KG1 (cell line): ENCODE measurements at places on chromosomes 5 and 9.

GRCh38 chr9:134947265-134947955 is 29.7 kb upstream of the FCN1 start:
- DNase-seq = no peak

DNA sequence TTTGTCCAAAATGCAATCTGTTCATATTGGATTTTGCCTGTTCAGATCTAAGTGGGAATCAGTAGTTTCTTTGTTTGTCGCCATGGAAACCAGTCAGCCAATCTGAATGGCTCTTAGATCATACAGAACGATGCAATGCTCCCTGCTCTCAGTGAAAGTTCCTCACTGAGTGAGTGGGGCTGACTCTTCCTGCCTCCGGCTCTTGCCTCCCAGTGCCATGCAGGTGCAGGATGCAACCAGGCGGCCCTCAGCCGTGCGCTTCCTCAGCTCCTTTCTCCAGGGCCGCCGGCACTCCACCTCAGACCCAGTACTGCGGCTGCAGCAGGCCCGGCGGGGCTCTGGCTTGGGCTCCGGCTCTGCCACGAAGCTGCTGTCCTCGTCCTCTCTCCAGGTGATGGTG is at the start of gene PTPDC1:
TSS of gene PTPDC1 (plus strand) at position 151 of the 400 bp plus-strand sequence. CDS start at position 218, 67 bp downstream.
- DNase-seq = no peak

DNA sequence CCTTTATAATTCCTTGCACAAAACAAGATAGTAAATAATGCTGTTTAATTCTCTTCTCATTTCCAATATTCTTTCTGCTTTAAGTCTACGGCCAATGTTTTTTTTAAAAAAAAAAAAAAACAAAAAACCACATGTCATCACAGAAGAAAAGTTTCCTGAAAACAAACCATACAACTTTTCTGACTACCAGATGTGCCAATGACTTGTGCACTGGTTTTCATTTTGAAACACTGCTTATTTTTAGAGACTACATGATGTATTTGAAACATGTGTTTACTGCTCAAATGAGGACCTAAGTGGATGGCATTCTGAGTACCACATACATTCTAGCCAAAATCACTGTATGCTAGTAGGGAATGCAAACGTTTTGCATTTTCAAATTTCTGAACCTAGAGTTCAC is 167.9 kb downstream of the GLIS3 start:
- no peak for DNase-seq

DNA sequence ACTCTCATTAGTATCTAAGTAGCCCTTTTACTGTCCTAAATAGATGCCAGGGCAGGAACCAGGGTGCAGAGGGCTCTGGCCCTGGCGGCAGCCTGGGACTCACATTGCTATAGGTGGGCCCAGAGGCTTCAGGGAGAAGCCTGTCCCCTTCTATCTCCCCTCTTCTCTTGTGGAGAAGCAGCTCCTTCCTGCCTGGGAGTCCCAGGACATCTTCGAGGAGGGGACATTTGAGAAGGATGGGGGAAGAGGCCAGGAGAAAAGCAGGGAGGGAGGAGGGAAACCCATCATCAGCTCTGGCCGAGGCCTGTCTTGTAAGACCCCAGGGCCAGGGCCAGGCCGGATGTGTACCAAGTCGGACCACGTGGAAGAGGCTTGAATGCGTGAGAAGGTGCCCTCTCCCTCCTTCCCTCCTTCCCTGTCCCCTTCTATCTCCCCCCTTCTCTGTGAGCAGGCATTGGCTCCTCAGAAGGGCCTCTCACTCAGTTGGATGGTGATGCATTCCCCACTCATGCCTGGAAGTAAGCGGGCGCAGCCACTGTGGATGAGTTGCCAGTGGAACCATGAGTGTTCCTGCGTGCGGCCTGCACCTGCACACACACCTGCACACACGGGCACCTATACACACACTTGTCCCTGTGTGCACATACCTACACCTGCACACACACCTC is 20.7 kb upstream of the LPCAT1 start:
- no peak for DNase-seq

DNA sequence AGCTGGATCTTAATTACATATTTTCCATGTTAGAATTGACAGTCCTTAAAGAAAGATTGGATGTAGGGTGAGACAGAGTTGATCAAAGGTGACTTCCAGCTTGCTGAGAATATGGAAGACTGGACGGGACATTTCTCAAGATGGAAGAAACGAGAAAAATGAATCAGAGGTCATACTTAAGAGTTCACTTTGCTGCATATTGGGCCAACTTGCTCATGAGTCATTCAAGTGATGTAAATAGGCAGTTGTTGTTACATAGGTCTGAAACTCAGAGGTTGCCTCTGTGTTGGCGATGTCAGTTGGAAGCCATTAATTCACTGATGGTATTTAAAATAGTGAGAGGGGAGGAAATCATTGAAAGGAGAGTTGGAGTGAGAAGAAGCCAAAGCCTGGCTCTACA is 132.8 kb downstream of the CD180 start:
- no peak for DNase-seq

GRCh38 chr5:400282-401145 is 42.5 kb upstream of the EXOC3 start:
- no peak for DNase-seq

GRCh38 chr9:86675805-86676204 is 271.5 kb downstream of the GAS1 start:
- DNase-seq = no peak

DNA sequence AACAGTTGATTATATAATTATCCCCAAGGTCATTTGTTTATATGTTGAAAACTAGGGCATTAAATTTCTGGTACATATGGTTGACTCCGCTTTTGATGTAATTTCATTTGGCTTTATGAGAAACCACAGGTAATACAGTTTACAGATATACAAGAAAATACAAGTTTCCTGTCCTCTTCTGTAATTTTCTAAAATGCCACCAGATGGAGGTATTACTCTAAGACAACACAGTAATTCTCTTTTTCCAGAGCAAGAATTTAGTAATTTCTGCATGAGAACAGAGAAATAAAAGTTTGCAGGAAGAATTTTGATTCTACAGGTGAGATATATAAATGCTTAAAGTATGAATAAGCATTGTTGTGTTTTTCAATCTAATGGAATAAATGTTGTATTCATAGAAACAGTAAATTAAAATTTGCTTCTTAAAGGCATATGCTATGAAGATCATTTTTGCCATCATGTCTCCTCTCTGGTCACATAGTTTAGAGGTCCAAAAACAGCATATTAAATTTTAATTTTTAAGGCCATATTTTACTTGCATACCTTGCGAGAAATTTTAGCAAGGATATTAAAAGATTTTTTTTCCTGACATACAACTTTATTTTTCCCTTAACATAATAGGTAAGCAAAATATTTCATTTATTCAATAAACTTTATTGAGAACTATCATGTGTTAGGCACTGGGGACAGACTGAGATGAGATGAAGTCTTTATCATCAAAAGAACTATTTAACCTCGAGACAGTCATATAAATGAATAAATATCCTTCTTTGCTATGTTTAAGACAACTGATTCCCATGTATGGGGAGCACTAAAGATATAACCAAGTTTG is 22.7 kb downstream of the CHD1 start:
- peak; percentile 2 for DNase-seq

DNA sequence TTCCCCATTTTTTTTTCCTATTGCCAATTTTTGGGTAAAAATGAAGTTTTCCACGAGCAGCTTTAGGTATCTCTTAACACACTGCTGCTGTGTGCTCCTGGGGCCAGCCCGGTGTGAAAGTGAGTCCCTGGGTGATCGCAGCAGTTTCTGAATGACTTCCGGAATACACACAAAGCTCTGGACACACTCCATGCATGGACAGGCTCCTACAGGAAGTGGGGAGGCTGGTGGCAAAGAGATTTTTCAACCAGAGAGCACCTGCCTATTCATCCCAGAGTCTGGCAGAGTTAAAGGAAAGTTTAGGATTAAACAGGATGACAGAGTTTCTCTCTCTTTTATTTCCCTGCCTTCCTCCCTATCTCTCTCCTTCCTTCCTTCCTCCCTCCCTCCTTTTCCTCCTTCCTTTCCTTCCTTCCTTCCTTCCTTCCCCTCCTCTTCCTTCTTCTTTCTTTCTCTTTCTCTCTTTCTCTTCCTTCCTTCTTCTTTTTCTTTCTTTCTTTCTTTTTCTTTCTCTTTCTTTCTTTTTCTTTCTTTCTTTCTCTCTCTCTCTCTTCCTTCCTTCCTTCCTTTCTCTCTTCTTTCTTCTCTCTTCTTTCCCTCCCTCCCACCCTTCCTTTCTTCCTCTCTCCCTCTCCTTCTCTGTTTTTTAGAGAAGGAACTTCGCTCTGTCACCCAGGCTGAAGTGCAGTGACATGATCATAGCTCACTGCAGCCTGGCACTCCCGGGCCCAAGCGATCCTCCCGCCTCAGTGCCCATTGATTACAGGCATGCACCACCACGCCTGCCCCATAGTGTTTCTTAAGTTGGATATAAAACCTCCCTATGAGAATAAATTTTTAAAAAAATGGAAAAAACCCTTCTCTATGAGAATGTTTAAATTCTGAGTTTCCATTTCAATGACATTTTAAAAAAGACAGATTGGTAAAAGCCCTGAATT is 38.7 kb upstream of the UBTD2 start:
- no peak for DNase-seq

- DNase-seq = no peak
Observed at GRCh38 chr5:40308867-40309266, 370.8 kb upstream of the PTGER4 start.

DNA sequence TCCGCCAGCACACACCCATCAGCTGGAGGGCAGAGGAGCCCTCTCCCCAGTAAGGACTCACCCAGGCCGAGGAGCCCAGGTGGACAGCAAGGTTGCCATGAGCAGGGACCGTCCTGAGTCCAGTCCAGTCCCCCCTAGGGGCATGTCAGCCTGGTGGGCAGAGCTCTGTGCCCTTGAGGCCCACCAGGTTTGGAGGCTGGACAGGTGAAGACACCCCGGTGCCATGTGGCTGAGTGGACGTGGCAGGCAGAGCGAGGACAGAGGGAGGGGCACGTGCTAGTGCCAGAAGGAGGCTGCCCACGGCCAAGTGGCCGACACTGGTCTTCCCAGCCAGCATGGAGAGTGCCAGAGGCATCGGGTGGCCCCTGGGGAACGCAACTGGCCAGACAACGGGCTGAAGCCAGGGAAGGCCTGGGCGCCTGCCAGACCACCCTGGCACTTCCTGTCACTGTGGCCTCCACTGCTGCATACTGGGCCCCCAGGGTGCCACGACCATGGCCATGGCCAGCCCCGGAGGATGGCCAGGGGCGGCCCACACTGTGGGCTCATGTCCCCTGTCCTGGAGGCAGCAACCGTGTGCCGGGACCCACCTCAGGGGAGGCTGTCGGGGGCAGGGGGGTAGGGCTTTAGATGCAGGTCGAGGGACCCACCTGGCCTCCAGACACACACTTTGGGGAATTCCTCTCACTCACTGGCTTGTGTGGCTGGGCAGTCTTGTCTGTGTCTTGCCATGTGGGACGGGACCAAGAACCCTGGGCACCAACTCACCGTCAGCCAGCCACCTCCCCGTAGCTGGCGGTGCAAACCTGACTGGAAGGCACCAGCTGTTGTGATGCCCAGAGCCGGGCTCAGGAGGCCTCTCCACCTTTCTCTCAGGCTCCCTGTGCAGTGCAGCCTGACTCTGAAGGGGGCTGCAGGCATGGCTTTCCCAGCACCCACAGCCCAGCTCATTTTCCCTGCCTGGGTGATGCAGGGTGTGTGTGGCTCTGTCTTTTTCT is 42.3 kb upstream of the LPCAT1 start:
- DNase-seq = no peak

- no peak for DNase-seq
Observed at GRCh38 chr5:145936401-145937131, at the start of gene SH3RF2. Gene SH3RF2, plus strand, starts transcription at chr5:145936578. Its CDS starts 1,351 bp downstream, at chr5:145937929.

- DNase-seq = no peak
Observed at GRCh38 chr9:33291901-33292300, 1.6 kb downstream of the NFX1 start.

DNA sequence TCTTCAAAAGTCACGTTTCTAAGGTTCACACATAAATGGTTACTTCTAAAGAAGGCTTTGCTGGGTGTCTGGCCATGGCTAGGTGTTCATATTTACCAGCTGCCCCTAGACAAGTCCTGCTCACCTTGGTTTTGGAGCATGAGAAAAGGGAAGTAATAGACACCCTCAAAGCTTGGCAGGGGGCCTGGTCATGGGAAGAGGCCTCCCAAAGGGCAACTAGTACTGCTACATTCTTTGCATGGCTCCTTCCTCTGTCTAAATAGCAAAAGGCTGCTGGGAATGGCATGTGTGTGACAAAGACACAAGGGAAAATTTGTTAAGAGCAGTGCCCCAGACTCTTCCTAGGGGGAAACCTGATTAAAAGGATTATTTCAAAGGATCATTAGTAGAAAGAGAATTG is 93.4 kb downstream of the NRG2 start:
- no peak for DNase-seq

DNA sequence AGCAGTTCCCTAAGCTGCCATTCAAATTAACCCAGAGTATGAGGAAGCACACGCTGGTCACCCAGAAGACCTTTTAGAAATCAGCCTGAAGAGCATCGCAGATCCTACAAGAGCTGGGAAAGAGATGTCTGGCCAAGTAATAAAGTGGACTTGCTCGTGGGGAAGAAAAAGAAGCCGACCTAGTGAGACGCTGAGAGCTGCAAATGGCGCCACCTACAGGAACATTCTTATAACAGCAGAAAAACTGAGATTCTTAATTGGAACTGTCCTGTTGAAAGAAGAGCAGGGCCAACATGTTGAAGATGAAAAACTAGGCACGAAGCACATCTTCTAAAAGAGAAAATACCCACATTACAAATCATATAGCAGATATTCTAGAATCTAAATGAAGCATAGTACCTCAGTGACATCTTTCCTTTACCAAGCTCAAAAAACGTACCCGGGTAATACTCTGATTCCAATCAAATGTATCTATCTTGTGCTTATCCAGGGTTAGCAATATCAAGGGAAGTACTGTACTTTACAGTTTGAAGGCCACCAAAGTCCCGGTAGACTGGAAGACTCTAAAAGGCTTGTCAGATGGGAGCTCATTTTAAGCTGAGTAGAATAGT is 3.9 kb upstream of the GNAQ start:
- peak; percentile 68 for DNase-seq

GRCh38 chr5:55634866-55635265 is 77.3 kb downstream of the SLC38A9 start:
- no peak for DNase-seq

- DNase-seq = no peak
Observed at GRCh38 chr9:86718388-86719049, 228.8 kb downstream of the GAS1 start.

DNA sequence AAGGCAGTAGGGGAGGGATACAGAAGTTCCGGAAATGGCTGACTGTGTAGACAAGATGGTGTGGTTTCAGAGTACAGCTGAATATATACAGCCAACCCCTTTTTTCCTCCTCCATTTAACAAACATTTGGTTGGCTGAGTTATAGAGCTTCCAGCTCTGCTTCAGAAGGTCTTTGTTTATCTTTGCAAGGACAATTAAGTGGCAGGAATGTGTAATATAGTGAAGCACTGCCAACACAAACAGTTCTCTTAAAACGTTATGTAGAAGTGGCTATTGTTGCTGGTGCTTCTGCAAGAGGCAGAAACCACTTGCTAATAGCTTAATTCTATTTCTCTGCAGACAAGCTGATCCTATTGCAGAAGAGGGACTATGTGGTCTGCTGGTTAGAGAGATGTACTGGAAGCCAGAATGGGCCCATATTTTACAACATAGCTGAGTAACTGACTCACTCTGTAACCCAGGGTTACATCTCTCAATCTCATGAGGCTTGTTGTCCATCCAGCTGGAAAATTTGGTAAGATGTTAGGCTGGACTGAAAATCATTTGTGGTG is 62.7 kb upstream of the OSMR start:
- no peak for DNase-seq

GRCh38 chr9:111621895-111622480 is 9.1 kb upstream of the DNAJC25 start:
- DNase-seq = no peak

- DNase-seq = no peak
Observed at GRCh38 chr9:12403721-12404120, 289.5 kb upstream of the TYRP1 start.
